Renal cortical epithelial cell (primary cell): ENCODE measurements at places on chromosomes 7 and 10. TPM values are rescaled to one million over a fixed set of nuclear protein-coding genes. Genes with fewer than 3 reads are reported as not detected.

CHAT gene
- total RNA-seq: not detected in 2 replicates

HTR7 gene
- 0.10 TPM in 1 of 2 replicates, not detected in the other for total RNA-seq

WDR91 gene
- 35.1 and 37.8 TPM in 2 replicates for total RNA-seq

FKBP6 gene
- total RNA-seq: not detected in 2 replicates

LUC7L2 gene
- total RNA-seq: 31.4 and 81.0 TPM in 2 replicates

CYP2C8 gene
- 0.20 and 1.0 TPM in 2 replicates for total RNA-seq

CDNF gene
- 0.55 TPM in 1 of 2 replicates, not detected in the other for total RNA-seq

AGAP9 gene
- 0.35 and 6.8 TPM in 2 replicates for total RNA-seq

DNA sequence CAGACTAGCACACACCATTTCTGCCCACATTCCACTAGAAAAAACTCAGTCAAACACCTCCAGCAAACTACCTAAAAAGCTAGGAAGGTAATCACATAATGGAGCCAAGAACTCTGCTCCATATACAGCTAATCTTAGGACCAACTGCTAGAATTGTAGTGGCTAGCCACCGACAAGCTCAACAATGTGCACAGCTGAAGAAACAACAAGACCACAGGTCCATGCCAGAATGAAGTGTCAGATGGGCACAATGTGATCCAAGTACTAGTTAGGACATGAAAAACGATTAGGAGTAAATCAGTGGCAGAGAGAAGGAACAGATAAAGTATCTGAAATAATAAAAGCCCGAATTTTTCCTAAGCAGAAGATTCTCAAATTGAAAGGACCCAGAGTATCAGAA is 38.6 kb downstream of the TMEM106B start:
- no peak for DNase-seq

DNA sequence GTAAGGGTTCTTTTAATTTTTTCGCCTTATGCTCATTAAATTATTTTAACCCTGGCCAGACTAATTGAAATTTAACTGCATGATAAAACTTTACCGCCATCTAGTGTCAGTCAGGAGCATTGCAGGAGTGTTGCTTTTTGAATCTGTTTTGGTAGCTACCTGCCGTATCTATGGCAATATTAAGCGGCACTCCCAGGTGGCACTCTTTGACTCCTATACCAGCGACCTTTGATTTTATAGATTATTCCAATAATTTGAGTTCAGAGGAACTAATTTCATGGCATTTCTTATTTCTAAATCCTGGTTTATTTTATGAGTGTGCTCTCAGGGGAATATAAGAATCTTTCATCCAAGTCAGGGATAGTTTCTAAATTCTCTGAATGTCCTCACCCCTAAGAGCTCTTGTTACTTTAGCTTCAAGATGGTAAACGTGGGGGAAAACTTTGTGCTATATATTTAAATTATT is 198.9 kb downstream of the REEP3 start:
- DNase-seq: peak; percentile 63

DNA sequence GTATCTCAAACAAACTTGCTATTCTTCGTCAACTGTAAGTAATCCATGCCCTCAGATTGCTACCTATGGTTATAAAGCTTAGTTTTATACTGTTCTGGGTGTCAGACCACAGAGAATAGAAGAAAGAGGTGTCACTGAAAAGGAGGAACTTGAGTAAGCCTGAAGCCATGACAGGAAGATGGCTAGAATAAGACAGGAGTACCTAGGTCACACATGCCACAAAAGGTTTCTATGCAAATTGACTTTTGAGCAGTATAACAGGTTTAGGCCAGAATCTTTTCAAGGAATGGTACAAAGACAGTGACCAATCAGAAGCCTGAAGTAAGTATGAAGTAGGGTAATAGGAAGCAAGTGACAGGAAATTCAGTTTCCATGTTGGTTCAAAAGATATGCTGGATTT is 23.5 kb downstream of the FBXW4 start:
- DNase-seq: no peak

- peak; percentile 37 for DNase-seq
These were observed 130.1 kb downstream of the NEBL start for GRCh38 chr10:20767028-20767427.

GRCh38 chr7:31776616-31777015 is 89.6 kb downstream of the PPP1R17 start:
- peak; percentile 48 for DNase-seq

DNA sequence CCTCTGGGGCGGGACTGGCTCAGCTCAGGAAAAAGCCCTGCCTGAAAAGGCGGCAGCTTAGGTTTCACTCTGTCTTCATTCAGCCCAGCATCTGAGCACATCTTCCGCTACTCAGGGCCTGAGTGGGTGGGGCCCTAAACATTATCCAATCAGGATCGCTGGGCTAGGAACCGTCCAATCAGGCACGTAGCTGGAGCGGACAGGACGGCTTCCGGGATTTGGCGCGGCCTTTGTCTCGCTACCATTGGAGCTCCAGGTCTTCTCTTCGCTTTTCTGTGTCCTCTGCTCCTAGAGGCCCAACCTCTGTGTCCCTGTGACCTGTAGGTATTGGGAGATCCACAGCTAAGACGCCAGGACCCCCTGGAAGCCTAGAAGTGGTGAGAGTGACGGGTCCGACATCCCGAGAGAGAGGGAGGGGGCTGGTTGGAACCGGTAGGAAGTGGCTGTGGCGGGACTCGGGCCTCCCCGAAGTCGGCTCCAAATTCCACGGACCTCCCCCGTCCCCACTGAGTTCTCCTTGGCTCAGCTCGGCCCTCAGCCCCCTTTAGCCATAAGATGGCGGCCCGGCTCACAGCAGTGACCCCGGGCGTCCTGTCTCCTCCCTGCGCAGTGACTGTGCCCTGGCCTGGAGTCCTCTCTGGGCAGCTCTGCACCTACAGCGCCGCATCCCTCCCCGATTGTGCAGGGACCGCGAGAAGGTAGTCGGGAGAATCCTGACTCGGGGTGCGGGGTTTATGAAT is 99.1 kb downstream of the ZNF680 start:
- DNase-seq: peak; percentile 50

- DNase-seq: peak; percentile 87
These were observed 377.6 kb upstream of the MYO3A start for GRCh38 chr10:25556457-25556856.

GRCh38 chr7:99499371-99499720 is 735 bp downstream of the ZNF394 start:
- DNase-seq: peak; percentile 10

DNA sequence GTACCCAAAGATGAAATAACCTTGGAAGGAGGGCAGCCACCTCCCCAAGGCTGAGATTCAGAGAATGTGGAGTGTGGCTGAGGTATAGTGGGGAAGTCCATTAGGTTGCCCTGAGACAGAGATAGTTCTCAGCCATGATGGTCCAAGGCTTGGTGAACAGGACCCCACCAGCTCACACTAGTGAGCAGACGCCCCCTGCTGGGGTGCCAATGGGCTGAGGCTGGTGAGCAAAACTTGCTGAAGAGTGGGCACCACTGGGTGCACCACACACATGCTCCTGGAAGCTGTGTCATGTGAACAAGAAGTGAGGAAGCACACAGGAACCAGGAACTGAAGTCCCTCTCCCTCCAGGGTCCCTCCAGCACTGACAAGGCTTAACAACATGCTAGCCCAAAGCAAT is 8.9 kb downstream of the FBXL13 start:
- no peak for DNase-seq

- peak; percentile 33 for DNase-seq
These were observed 86.2 kb upstream of the DDC start for GRCh38 chr7:50651271-50651989.

DNA sequence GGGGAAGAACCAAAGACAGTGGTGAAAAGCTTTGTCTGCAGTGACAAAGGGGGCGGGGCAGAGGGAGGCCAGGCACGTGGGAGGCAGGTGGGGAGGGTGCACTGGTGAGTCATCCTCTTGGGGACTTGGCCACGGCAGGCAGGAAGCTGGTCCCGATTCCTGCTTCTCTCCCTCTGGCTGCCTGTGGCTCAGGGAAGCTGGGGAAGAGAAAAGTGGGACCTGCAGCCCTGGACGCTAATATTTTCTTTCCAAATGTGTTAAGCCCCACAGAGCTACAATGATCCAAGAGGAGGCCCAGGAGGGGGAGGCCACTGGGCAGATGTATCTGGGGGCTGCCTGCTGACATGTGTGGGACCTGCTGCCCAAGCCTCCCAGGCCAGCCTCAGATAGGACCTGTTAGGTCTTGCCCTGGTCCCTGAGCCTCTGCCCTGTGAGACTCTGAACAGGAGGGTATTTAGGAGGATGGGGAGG is 231.8 kb downstream of the KCNMA1 start:
- peak; percentile 74 for DNase-seq

DNA sequence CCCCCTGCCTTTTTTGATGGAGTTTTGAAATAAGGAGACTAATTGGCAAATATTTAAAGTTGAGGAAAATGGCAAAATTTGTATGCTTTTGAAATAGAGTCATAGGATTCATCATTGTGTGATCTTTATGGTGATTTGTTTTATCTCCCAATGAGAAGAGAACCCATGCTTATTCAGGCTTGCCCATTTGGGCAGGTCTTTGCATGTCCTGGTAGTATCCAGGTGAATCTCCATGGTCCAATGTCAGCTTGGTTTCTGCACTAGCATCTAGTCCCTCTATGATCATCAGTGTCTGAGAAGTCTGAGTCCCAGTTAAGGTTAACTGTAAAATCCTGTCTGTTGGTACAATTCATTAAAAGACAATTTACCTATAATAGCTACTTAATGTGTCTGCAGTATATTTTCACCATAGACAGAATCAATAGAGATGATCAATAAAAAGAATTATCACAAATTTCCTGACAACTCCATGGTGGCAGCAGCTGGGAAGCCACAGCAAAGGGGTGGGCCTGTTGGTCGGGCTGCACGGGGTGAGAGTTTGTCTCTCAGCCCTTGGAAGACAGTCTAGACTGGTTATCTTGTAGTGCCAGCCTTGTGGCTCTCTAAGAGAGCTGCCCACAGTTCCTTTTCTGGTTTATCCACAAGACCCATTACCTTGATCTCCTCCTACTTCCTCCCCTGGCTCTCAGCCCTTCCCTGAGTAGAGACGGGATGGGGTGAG is 22.2 kb upstream of the BMPER start:
- DNase-seq: no peak

GRCh38 chr7:152342796-152343195 is 93.0 kb downstream of the KMT2C start:
- DNase-seq: no peak

DNA sequence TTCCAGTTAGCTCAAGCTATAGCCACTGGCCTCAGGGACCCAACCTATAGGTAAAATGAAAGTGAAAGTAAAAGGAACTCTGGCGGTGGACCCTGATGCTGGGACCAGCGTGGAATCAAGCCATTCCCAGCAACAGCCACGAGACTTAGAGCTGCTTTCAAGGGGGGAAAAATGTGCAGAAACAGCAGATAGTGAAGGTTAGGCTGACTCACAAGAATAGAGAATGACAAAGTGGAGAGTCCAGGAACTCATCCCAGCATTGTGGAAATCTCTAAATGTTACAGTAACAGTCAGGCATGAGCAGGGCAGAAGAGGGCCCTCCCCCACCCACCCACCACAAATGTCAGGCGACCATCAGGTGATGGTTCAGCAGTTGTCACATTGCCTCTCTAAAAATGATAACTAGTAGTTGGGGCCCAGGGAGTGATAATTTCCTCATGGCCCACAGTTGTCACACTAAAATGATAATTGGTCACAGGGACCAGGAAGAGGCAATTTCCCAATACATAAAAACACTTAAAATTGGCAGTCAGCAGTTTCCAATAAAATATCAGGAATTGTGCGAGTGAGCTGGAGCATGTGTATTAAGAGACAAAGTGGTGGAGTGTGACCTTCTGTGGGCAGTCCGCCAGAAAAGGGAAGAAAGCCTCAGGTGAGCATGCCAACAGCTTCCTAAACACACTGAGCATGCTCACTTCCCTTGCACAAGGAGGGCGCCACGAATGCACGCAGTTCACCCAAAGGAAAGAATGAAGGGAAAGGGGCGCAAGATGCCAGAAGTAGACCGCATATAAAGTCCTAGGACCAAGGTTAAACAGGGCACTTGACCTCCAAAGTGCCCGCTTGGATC is 129.8 kb upstream of the PPP1R3A start:
- DNase-seq: peak; percentile 59

DNA sequence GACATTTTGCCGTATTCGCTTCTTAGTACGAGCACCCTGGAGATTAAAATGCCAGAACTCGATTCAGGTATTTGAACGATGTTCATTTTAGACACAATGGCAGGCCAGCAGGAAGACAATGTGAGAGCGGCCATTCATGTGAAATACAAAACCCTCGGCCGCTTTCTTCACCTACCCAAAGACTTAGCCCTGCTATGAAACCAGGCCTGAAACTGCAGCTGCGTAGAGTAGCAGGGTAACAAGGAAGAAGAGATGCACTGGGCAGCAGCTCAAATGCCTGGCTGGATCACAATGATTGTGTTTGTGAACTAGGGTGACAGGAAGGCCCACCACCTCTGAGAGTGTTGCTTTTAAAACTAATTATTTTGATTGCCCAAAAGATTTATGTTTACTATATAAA is 234.8 kb downstream of the TRIL start:
- no peak for DNase-seq

DNA sequence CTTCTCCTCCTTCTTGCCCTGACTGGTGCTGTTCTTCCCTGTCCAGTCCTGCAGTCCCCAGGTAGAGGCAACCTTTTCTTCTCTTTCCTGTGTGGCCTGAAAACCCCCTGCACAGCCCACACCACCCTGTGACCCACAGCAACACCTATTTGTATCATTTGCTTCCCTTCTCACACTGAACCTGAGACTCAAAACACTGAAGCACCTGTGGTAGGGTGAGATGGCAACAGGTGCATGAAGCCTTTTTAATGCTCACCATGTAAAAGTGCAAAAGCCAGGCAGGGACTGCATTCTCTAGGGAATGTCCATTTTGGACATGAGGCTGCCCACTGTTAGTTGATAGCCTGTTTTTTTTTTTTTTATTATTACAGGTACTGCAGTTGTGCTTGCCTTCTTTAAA is 71.4 kb downstream of the LRMDA start:
- no peak for DNase-seq

- no peak for DNase-seq
These were observed 162.5 kb downstream of the DNAJB6 start for GRCh38 chr7:157499121-157499834.

- no peak for DNase-seq
These were observed 29.5 kb downstream of the CLDN12 start for GRCh38 chr7:90432752-90433151.

DNA sequence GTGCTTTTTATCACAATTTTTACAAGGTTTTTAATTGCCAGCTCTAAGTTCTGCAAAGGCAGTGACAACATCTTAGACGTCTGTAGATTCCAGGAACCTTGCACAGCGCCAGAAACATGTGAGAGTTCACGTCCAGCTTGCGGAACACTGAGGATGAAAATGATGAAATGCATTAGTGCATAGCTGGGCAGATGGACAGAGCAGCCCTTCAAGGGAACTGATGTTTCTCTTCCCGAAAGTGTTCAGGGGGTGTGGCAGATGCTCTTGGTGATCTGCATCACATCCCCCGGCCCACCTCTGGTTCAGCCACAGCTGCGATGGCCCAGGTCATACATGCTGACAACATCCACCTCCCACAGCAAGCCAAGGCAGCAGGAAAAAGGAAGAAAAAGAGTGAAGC is 40.9 kb downstream of the ITIH5 start:
- no peak for DNase-seq
